ENCODE measurements at places on chromosomes 11 and 22.

DNA sequence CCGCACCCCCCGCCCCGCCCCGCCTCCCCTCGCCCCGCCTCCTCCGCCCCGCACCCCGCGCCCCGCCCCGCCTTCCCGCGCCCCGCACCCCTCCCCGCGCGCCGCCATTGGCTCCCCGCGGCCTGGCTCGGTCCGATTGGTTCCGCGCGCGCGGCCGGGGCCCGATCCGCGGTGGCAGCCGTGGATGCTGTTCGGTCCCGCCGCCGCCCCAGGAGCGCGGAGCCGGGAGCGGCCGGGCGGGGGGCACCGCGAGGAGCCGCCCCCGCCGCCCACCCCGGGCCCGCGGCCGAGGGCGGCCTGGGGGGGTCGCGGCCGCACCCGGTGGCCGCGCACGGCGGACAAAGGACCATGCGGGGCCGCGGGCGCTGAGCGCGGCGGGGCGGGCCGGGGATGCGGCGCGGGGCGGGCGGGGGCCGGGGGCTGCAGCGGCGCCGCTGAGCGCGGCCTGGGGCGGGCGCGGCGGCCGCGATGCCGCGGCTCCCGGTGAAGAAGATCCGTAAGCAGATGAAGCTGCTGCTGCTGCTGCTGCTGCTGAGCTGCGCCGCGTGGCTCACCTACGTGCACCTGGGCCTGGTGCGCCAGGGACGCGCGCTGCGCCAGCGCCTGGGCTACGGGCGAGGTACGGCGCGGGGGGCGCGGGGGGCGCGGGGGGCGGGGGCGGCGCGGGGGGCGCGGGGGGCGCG is at the start of gene B4GALNT4:
B4GALNT4 (plus strand) TSS at position 164 of the 683 bp plus-strand sequence; CDS start at position 469, 305 bp downstream.
- DNase-seq = peak; percentile 69

DNA sequence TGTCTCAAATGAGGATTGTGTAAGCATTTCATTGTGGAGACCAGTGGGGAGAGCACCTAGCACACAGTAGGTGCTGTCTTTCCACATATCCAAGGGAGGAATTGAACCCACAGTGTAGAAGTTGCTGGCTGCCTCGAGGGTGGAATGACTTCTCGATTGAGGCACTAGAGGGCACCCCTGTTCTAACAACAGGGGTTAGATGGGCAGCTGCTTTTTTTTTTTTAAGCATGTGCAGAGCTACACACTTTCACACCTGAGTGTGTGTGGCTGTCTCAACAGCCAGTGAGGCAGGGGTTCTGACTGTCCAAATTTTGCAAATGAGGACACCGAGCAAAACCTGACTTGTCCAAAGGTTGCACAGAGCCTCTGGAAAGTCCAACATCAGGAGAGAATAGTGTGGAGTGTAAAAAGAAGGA is 118.2 kb upstream of the CRYBB3 start:
- DNase-seq = peak; percentile 79

DNA sequence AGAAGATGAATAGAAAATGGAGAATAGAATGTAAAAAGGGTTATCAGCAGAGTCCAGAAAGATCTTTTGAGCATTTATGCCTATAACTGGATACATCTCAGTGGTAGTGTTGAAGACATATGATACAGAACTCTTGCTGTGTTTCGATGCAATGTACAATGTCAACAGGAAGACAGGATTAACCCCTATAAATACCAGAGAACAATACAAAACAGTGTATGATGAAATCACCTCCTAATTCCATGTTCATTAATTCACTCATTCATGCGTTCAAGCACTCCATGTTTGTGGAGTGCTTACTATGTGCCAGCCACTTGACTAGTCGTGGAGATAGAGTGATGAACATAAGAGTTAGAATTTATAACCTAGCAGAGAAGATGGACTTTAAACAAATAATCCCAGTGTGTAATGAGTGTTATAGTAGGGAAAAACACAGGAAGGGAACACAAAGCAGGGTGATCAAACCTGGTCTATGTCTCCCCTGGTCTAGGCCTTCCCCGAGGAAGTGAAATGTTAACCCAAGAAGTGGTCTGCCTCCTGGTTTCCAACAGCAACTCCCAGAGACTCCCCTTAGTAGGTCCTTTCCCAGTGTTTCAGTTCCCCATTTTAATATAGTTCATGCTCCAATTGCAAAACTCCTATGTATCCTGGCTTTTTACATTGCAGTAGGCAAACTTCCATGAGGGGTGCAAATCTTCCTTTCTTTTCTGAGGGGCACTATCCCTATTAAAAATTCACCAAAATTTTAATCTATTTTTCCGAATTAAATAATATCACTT is 9.1 kb upstream of the SESN3 start:
- DNase-seq = peak; percentile 28

- DNase-seq = no peak
Observed at GRCh38 chr11:101442936-101443521, 140.8 kb downstream of the TRPC6 start.

DNA sequence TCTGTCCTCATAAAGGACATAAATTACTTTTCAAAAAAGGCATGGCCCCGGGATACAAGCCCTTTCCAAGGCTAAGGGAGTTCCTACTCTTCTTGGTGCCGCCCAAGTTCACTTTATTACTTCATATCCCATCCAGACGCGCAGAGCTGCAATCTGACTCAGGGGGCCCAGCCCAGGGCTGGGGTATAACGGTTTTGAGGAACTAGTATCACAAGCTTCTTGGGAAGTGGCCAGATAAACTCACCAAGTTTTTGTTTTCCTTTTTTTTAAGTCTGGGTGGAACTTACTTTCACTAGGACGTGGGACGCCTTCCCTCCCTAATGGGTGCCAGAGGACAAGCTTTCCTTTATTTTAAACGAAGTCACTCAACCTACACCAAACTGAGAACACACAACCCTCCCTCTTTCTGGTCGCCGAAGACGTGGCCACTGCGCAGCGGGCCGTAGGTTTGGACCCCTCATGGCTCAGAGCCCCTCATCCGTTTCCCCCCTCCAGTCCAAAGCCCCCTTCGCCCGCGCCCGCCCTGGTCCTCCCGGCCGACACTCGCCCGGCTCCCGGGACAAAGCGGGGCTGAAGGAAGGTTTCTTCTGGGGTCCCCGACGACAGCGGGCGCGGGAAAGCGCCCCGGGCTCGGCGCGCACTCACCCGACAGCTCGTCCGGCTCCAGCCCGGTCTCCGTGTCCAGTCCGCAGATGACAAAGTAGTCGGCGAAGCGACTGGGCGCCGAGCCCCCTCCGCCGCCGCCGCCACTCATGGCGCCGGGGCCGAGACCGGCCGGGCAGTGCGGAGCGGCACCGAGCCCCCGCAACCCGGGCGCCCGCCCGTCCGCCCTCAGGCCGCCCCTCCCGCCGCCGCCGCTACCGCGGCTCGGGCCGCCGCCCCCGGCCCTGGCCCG is 587 bp downstream of the DENND5A start:
- DNase-seq = peak; percentile 72

DNA sequence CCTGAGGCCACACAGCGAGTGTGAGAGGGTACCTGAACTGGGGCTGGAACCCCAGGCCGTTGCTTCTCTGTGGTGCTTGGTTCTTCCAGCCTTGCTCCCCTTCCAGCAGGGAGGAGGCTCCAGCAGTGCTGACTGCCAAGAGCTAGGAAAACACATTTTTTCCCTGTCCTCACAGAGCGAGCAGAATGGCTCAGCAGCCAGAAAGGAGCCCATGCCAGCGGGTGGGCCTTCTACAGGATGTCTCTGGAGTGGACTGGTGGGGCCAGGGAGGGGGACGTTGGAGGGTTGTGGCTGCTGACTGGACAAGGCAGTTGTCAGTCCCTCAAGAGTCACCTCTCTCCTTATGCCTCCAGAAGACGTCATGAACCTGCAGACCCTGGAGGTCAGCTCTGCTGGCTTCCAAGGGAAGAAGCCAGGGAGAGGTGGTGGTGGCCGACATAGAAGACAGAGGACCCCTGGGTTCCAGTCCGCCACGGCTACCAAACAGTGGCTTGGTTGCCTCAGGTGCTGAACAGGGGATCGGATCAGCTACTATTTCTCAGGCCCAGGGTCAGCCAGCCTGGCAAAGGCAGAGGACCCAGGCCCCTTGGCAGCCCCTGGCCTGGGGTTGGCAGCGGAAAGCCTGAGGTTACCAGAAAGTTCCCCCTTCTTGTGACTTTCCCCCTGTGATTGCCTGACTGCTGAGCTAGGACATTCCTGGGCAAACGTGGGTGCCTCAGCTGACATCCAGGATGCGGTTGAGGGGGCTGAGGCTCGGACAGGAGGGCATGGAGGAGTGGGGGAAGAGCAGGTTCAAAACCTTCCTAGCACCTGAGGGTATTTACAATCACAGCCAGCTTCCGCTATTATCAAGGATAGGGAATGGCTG is 3.7 kb downstream of the MAFF start:
- DNase-seq = no peak

GRCh38 chr11:35111161-35112055 is 27.6 kb upstream of the CD44 start:
- peak; percentile 22 for DNase-seq

- DNase-seq = no peak
Observed at GRCh38 chr11:60876168-60876485, 8.8 kb downstream of the ZP1 start.

- peak; percentile 38 for DNase-seq
Observed at GRCh38 chr11:121365304-121365703, 72.7 kb downstream of the SC5D start.

DNA sequence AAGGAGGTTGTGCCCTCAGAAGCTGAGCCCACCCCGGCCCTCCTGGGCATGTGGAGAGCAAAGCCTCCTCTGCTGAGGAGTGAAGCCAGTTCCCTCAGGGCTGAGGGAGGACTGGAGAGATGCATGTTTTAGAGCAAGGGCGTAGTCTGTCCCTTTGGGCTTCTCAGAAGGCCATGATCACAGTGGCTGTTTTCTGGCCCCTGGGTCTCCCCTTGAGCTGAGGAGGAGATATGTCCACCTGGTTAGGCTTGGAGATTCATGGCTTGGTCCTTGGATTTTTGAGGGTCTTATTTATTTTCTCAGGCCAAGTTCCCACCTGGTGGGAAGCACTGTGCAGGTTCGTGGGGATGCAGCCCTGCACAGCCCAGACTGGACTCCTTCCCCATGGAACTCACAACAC is 46.5 kb upstream of the THY1 start:
- no peak for DNase-seq

DNA sequence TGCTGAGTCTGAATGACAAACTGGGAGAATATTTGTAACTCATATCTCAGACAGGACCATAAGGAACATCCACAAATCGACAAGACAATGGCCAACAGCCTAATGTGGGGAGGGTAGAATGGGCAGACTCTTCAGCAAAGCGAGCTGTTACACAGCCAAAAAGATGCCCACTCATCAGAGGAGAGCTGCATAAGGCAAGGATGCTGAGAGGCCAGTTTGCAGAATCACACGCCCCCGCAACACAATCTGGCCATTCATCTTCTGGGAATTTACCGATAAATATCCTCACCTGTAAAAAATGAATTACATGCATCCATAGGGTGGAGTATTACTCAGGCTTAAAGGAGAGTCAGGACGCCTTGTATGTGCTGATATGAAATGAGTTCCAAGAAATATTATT is 57.5 kb upstream of the SLC22A12 start:
- no peak for DNase-seq

DNA sequence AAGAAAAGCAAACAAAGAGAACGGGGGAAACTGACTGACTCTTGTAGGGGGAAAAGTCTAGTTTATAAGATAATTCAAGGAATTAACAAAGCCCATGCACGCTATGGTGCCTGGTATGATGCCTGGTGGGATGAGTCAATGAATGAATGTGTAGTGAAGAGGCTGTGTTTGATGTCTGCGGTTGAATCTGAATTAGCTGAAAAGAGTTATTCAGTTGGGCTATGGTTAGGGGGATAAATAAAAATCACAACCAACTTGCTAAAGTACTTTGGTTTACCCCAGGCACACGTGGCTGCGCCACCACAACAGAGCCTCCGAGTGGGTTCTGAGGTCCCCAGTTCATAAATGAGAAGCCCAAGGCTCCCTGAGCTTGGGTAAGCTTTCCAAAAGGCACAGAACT is 369.3 kb upstream of the SYN3 start:
- DNase-seq = no peak

DNA sequence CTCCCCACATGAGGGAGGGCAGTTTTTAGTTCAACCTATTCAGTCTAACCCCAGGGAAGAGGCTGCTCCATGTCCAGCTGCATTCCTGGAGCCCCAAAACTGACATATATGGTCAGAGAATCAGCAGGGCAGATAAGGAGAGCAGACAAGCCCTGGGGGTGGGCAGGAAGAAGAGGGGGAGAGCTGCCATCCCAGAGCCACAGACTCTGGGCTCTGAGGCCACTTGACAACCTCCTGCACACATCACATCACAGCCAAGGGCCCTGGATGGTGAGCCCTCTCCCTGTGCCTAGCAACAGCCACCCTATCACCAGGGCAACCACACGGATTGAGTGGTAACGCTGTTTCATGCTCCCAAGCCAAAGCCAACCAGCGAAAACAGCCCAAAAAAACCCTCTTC is 3.1 kb downstream of the ARHGAP1 start:
- DNase-seq = no peak

DNA sequence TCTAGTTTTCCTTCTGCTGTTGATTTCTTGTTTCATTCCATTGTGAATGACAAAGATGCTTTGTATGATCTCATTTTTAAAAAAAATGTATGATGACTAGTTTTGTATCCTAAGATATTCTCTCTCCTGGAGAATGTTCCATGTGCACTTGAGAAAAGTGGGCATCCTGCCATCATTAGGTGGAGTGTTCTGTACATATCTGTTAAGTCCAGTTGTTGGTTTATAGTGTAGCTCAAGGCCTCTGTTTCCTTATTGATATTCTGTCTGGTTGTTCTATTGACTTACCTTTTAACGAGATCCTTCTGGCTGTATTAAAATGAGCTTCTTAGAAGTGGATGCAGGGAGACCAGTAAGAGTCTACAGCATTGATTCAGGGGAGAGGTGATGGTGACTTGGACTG is 35.2 kb downstream of the SGSM1 start:
- DNase-seq = no peak

DNA sequence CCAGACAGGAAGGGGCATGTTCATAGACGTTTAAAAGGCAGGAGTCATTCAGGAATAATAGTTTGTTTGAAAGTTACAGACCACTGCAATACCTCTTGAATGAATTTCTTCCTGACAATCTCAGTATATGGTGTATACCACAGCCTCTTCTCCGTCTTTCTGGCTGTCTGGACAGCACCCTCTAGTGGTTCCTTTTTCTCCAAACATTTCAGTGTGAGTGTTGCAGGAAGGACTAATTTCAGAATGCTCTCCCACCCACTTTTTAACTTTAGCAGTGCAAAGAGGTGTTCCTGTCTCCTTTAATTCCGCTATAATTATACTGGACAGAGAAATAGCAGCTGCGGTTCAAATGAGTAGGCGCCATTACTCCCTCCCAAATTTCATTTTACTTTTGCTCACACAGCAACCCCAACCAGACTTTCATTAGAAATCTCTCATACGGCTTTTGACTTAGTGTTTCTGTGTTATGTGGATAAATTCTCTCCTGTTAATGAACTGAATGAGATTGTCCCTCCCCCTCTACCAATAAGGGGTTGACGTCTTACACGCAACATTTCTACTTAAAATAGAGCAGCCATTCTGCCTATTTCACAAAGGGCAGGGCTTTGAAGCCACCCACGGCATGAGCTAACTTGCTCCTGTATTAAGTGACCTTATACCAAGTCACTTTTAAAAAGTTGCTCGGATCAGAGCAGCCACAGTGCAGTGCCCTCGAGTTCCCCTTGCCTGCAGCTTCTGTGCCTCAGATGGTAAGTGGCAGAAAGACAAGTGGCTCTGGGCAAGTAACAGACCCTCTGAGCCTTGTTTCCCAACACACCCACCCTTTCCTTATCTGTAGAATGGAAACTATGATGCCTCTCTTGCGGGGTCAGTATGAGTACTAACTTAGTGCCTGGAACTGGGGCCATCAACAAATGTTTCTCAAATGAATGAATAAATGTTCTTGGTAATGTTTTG is 368.6 kb downstream of the OPCML start:
- DNase-seq = peak; percentile 64

Data from NCI-H69 (cell line).